ENCODE measurements at places on chromosomes 3 and 15.

DNA sequence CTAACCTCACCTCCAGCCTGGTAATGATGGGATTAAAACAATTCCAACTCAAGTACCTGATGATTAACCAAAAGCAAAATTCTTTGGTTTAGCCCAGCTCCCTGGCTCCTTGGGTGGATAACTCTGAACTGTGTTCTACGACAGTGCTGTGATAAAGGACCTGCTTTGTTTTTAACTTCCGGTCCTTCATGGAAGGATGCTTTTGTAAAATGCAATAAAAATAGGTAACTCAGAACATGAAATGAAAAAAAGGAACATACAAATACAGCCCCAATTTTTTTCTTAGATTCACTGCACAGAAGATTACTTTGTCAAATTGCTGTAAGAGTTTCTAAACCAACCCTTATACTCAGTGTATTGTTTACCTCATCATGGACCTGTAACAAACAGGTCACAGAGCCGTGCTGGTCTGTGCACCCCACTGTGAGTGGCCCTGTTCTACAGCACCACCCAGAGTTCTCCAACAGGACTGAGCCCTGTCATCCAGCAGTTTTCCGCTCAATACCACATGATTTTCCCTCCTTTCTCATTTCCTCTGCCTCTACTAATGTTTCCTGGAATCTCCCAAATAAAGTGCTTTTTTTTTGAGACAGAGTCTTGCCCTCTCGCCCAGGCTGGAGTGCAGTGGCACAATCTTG, 4.9 kb upstream of the PCYT1A start:
- no peak for DNase-seq
- H3K36me3 ChIP-seq: peaks cover 4% of the 10 kb centered on the region
- H3K27ac ChIP-seq: no peak overlapping the region
- H3K27me3 ChIP-seq: no peaks in the 10 kb centered on the region
- no peak overlapping the region for H3K4me3 ChIP-seq

DNA sequence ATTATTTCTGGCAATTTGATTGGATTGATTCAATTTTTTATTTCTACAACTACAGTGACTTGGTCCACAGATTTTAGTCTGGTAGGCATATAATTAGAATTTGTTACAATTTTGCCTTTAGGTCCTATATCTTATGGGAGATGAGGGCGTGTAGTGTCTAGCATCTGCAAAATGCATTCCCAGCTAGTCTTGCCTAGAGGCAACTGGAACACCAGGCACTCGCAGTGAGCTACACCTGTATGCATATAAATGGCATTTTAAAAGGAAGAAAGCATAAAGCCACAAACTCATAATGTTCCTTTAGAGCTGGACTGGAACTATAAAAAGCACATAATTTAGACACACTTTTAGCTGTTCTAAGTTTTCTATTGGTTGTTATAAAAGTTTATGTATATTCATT, 17.9 kb upstream of the SPPL2A start:
- DNase-seq: no peak
- H3K27me3 ChIP-seq: no peaks in the 10 kb centered on the region
- H3K4me3 ChIP-seq: no peak overlapping the region
- peaks cover 4% of the 10 kb centered on the region for H3K4me1 ChIP-seq
- H3K36me3 ChIP-seq: no peaks in the 10 kb centered on the region

GRCh38 chr3:128328546-128329458, 137.9 kb downstream of the DNAJB8 start:
- DNase-seq: peak; percentile 19
- H3K4me3 ChIP-seq: no peak overlapping the region
- H3K27ac ChIP-seq: no peak overlapping the region
- H3K27me3 ChIP-seq: no peaks in the 10 kb centered on the region
- H3K36me3 ChIP-seq: no peaks in the 10 kb centered on the region

DNA sequence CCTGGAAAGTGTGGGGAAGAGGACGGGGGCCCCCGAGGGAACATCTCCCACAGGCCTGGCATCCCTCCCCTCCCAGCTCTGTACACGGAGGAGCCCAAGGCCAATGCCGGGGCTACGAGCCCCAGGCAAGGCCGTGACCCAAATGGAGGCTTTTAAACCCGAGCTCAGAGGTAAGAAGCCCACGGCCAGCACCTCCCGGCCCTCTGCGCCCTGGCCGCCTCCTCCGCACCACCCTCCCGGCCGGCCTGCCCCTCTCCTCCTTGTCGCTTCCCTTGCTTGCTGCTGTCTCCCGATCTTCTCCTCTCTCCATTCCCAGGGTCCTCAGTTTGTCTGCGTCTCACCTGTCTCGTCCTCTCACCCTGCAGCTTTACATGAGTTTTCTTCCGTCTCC, 1.3 kb downstream of the MUC4 start:
- H3K36me3 ChIP-seq: no peaks in the 10 kb centered on the region
- DNase-seq: no peak
- peaks cover 2% of the 10 kb centered on the region for H3K27me3 ChIP-seq

DNA sequence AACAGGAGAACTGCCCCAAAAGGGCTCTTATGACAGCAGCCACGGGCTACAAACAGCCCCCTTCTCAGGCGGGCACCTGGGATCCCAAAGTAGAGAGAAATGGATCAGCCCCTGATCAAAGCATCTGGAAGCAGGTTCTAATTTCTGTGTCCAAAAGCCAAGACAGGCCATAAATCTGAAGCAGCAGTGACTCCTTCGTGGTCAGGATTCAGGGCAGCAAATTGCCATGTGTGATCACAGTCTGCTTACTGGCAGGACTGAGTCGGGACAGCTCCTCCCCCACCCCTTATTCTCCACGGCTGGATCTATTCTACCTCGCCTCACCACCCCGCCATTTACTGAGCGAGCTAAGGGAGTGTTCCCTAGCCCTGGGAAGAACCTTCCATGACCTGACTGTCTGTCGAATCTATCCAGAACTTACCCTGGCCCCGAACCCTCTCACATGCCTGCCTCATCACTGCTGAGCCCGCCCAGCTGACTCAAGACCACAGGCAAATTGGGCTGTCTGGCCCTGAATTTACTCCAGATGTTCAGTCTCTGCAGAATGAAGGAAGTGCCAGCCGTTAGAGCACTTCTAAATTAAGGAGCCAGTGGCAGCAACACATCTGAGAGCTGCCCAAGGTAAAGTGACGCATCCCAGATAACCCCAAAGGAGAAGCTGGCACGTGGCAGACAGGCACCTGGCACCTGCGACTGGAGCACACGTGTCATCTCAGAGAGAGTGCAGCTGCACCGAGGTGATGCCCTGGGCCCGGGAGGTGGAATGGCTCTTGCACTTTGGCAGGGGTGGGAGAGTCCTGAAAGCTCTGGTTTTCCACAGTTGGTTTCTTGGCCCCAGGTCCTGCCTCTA, 1.3 kb downstream of the LRRC15 start:
- H3K27ac ChIP-seq: no peak overlapping the region
- H3K4me1 ChIP-seq: peaks cover 49% of the 10 kb centered on the region
- H3K36me3 ChIP-seq: no peaks in the 10 kb centered on the region
- DNase-seq: no peak

GRCh38 chr15:71189718-71190117, 74.4 kb downstream of the THSD4 start:
- H3K27me3 ChIP-seq: no peaks in the 10 kb centered on the region
- no peak for DNase-seq
- no peak overlapping the region for H3K4me3 ChIP-seq
- H3K4me1 ChIP-seq: no peaks in the 10 kb centered on the region
- no peaks in the 10 kb centered on the region for H3K36me3 ChIP-seq

- H3K4me1 ChIP-seq: no peaks in the 10 kb centered on the region
- no peak overlapping the region for H3K4me3 ChIP-seq
- no peaks in the 10 kb centered on the region for H3K36me3 ChIP-seq
- H3K27me3 ChIP-seq: no peaks in the 10 kb centered on the region
These were observed 138.4 kb downstream of the LEKR1 start for GRCh38 chr3:156964577-156964976.

GRCh38 chr3:73475175-73475574, 149.6 kb downstream of the PDZRN3 start:
- DNase-seq: no peak
- H3K4me3 ChIP-seq: no peak overlapping the region
- H3K36me3 ChIP-seq: no peaks in the 10 kb centered on the region
- H3K27me3 ChIP-seq: no peaks in the 10 kb centered on the region
- H3K27ac ChIP-seq: no peak overlapping the region
- no peaks in the 10 kb centered on the region for H3K4me1 ChIP-seq

DNA sequence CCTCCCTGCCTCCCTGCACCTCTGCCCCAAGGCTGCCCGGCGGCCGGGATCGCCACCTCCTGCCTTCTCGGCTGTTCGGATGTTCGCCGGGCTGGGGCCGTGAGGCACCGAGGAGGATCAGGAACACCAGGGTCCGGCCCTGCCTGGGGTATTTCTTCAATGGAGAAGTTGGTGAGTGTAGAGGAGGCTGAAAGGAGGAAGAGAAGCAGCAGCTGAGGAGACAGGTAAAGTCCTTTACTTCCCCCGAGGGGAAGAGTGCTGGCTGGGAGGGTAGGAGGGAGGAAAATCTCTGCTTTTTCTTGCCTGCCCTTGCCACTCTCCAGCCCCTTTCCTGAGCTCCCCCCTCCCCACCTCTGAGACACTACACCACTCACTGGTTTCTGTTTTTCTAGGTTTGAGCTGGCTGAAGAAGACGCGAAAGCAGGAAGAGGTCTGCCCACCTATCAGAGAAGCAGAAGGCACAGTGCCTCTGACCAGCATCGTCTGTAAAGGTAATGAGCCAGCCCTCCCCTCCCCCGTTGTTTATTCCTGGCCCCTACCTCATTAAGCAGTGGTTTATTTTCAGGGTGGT, 519 bp downstream of the ASB7 start:
- H3K27me3 ChIP-seq: no peaks in the 10 kb centered on the region
- H3K4me3 ChIP-seq: peak overlapping the region; percentile 78
- peak; percentile 60 for DNase-seq
- H3K36me3 ChIP-seq: peaks cover 14% of the 10 kb centered on the region

DNA sequence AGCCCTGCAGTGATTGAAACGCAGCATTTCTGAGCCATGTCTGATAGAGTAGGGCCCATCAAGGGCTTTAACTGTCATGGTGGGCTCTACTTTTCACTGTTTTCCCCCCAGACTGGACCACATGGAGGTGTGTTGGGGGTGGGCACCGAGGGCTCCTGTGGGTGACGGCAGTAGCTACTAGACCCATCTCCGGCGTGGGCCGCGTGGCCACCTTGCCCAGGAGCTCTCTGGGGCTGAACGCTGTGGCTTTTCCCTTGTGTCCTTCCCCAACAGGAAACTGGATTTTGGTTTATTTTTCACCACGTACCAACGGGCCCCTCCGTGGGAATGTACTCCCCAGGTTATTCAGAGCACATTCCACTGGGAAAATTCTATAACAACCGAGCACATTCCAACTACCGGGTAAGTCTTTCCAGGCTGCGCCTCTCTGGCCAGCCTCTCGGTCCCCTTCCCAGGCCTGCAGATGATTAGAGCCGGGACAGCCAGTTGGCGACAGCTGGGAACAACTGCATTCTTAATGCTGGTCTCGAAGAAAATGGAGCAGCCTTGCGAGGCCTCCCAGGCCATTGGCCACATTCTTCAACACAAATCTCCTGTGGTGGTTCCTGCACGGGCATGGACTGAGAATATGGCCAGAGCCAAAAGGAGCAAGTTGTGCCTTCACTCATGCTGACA, 67.7 kb downstream of the MESD start:
- H3K36me3 ChIP-seq: no peaks in the 10 kb centered on the region
- H3K27ac ChIP-seq: no peak overlapping the region
- no peak overlapping the region for H3K4me3 ChIP-seq
- H3K27me3 ChIP-seq: no peaks in the 10 kb centered on the region
- no peak for DNase-seq

GRCh38 chr3:29614954-29615353, 334.1 kb downstream of the RBMS3 start:
- DNase-seq: no peak
- H3K27ac ChIP-seq: no peak overlapping the region
- 0 out of 2 replicates have a peak, but pooled peaks cover 5% of the 10 kb centered on the region for H3K36me3 ChIP-seq

DNA sequence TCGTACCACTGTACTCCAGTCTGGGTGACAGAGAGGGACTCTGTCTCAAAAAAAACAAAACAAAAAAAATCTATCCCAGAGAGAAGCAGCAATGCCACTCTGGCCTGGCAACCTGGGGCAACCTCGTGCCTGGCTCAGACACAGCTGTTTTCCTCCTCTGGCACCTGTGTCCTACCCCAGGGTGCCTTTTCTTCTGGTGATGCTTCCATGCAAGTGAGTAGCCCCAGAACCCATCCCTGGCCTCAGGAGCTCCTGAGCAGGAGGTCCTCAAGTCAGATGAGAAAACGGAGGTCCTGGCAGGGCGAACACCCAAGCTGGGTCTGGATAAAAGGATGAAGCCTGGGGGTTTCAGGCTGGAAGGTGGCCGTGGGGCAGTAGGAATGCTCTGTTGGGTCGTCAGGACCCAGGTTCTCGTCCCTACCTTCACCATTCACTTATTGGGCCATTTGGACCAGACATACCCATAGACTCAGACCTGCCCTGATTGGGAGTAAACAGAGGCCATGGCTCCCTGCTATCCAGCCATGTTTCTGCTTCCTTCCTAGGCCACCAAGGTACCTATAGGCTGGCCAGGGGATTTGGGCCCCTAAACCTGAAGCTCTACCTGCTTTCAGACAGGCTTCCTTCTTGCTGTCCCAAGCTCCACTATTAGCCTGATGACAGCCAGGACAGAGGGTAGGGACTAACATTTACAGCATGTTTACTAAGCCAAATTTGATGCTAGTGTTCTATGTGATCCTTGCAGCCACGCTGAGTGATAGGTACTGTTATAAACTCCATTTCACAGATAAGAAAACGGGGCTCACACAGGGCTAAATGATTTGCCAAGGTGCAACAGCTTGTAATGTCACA, 102.2 kb downstream of the DAPK2 start:
- no peak overlapping the region for H3K4me3 ChIP-seq
- H3K27me3 ChIP-seq: no peaks in the 10 kb centered on the region
- DNase-seq: no peak
- H3K27ac ChIP-seq: no peak overlapping the region

GRCh38 chr15:69289342-69290146, 9.2 kb upstream of the PAQR5 start:
- H3K27me3 ChIP-seq: no peaks in the 10 kb centered on the region
- DNase-seq: no peak
- no peaks in the 10 kb centered on the region for H3K36me3 ChIP-seq
- peaks cover 12% of the 10 kb centered on the region for H3K4me1 ChIP-seq
- H3K27ac ChIP-seq: no peak overlapping the region
- H3K4me3 ChIP-seq: no peak overlapping the region

GRCh38 chr3:20047341-20047779, 7.1 kb downstream of the KAT2B start:
- H3K4me1 ChIP-seq: peaks cover 5% of the 10 kb centered on the region
- no peaks in the 10 kb centered on the region for H3K36me3 ChIP-seq
- H3K27ac ChIP-seq: no peak overlapping the region
- no peak overlapping the region for H3K4me3 ChIP-seq
- no peaks in the 10 kb centered on the region for H3K27me3 ChIP-seq
- no peak for DNase-seq

- H3K4me1 ChIP-seq: no peaks in the 10 kb centered on the region
- H3K27ac ChIP-seq: no peak overlapping the region
- H3K27me3 ChIP-seq: no peaks in the 10 kb centered on the region
- no peak for DNase-seq
- no peak overlapping the region for H3K4me3 ChIP-seq
These were observed 4.5 kb downstream of the CPN2 start for GRCh38 chr3:194346621-194347020.

DNA sequence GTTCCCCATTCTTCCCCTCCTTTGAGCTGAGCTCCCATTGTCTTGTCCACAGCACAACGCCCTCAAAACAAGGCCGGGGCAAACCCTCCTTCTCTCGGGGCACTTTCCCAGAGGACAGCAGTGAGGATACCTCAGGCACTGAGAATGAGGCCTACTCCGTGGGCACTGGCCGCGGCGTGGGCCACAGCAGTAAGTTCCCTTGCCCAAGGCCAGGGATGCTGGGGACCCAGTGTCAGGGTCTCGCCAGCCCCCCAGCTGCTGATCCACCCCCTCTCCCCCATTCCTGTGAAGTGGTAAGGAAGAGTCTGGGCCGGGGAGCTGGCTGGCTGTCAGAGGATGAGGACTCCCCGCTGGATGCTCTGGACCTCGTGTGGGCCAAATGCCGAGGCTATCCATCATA, 4.2 kb upstream of the OGG1 start:
- H3K27ac ChIP-seq: no peak overlapping the region
- DNase-seq: no peak
- no peak overlapping the region for H3K4me3 ChIP-seq
- H3K36me3 ChIP-seq: peaks cover 88% of the 10 kb centered on the region
